Nephron progenitor cell (in vitro differentiated cells): ENCODE measurements at places on chromosomes 4 and X.

- DNase-seq: no peak
These were observed 247.2 kb upstream of the CENPE start for GRCh38 chr4:103445377-103445776.

GRCh38 chr4:8395504-8396296, 44.8 kb downstream of the ACOX3 start:
- DNase-seq: no peak

DNA sequence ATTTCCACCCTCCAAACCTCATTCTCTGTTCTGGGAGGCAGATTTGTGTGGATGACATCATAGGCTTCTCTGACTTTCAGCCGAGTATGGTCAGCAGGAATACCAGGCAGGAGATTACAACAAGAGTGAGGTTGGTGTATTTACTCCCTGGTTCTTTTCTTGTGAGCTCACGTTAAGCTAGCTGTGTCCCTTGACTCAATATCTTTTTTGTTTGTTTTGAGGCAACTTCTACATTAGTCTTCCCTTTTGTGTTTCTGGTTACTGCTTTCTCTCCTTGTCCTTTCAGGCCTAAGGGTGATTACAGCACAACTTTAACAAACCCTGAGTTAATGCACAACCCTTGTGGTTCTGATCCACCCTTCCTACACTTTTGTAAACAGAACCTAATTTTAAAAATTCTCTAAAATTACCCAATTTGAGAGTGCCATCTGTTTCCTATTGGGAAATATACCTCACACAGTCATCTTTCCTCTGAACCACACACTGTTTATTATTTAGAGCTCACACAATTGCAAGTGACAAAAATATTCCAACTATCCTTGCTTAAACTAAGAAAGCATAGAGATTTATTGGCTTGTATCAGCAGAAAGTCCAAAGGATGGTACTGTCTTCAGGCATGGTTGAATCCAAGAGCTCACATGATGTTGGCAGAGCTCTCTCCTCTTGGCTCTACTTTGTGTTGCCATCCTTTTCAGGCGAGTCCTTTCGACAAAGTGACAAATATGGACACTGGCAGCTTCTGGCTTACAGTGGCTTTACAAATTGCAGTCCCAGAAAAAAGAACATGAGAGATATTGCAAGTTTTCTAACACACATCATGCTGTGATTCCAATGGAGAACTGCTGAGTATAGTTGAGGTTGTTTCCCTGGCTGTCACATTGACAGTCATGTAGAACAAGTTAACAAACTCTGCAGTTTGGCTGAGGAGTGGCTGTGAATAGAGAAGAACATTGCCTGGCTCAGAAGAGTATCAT, 150.5 kb upstream of the DDIT4L start:
- no peak for DNase-seq

DNA sequence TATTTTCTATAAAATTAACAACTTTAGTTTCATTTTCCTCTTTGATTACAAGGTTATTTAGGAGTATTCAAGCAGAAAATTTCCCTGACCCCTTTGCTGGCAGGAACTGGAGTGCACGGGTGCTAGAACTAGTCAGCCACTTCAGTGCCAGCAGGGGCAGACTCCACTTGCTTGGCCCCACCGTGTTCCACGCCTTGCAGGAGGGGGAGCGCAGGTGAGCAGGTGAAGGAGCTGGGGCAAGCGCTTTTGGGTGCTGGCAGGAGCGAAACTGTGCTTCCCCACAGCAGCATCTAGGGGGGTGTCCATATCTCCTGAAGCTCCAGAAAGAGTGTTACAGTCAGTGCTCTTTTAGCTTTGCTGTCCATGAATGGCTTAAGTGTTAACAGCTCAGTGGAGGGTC, 45.5 kb downstream of the MID2 start:
- no peak for DNase-seq

DNA sequence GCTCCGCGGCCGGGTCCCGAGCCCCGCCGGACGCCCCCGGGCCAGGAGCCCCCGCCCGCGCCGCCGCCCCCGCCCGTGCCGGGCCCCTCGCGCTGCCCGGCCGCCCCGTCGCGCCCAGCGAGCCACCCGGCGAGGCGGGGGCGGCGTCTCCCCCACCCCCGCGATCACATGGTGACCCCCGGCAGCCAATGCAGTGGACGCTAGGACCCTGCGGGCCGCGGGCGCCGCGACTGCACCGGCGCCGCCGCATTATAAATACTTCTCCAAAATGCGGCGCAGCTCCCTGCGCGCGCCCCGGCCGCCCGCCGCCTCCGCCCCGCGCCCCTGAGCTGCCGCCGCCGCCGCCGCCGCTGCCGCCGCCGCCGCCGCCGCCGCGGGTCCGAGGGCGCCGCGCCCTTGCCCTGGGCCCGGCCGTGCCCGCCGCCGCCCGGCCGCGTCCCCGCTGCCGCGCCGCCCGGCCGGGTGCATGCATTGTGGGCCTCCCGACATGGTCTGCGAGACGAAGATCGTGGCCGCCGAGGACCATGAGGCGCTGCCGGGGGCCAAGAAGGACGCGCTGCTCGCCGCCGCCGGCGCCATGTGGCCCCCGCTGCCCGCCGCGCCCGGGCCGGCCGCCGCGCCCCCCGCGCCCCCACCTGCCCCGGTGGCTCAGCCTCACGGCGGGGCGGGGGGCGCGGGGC, at the start of gene NAT8L:
NAT8L (plus strand) TSS at position 282 of the 680 bp plus-strand sequence; CDS start at position 467, 185 bp downstream.
- peak; percentile 62 for DNase-seq

- DNase-seq: no peak
These were observed 114.6 kb downstream of the ARHGAP6 start for GRCh38 chrX:11551151-11551550.

DNA sequence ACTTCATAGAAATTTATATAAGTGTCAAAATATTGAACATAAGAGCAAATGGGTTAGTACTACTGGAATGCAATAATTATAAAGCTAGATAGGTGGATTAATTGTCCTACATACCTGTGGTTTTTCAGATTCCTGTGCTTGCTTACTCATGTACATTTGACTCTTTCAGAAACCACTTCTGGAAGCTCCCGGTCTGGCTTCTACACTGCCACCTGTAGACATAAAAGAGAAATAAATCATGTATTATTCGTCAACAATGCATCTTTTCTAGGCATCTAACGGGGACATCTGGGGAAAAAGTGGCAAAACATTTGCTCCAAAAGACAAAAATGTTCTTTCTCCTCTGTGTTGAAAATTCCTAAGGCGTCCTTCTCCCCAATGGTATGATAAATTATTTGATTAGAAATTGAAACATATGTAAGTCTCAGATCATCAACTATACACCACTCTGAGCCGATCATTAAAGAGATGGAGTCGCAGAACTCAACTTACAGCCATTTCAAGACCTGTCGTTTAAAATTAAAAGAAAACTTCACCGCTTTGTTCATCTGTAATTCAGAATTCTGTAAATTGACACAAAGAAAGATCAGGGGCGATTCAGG, 648.7 kb upstream of the DIPK2B start:
- DNase-seq: no peak

GRCh38 chr4:14368391-14368790, 633.9 kb upstream of the CPEB2 start:
- DNase-seq: no peak

DNA sequence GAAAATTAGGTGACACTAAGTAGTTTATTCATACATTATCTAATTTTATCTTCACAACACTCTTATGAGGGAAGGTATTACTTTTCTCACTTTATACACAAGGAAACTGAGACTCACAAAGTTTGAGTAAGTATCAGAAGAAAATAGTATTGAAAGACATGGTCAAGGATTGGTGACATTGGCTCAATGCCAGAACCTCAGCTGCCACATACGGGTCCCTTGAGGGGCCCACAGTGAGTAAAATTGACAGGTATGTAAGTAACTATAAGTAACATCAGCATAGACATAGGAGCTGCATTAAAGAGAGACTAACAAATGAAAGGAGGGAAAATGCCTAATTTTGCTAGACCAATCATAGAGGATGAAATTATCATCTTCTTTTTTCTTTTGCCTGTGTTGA, 134.1 kb downstream of the COX18 start:
- DNase-seq: no peak

DNA sequence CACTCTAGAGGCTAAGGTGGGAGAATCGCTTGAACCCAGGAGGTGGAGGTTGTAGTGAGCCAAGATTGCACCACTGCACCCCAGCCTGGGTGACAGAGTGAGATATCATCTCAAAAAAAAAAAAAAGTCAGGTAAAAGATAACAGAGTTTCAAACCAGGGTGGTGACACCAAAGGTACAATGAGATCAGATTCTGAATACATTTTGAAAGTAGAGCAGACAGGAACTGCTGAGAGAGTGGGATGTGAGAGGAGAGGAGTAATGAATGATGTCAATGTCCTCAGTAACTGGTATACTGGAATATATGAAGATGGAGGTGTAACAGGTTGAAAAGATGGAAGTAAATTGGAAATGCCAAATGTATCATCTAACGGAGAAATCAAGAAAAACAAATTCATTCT, 135.6 kb downstream of the CAMK2D start:
- DNase-seq: no peak

DNA sequence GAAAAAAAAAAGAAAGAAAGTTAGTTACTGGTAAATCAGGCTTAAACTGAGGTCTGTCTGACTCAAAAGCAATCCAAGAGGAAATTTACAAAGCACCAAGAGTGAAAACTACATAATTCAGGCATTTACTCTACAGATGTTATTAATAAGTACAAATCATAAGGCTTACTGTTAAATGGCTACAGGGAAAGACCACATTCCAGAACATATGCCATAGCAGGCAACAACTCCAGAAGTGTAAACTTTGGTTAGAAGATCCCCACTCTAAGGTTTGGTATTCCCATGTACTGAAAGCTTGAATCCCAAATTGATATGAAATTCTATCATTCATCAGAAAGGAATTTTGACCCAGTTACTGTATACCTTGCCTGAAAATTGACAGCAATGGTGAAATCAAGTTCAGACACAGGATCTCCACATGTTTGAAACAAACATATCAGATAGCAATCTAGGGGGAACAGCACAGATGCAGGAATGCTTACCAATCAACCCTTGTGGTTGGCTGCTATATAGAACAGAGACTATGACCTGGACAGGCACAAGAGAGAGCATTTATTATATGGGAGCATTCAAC, 6.6 kb downstream of the USP26 start:
- no peak for DNase-seq

DNA sequence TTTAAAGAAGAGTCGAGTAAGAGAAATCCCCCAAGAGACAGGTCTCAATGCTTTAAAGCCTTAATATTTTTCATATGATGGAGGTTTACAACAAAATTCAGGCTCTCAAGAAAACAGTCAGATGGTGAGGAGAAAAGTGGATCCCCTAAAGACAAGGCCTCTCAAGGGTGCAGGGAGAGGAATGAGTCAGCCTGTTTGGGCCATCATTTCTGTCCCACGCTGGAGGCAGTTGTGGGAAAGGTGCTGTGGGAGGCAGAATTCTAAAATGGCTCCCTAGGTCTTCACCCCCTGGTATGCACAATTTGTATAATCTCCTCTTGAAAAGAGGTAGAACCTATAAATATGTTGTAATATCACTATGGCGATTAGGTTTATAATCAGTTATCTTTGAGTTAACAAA, 4.6 kb upstream of the TIFA start:
- no peak for DNase-seq

DNA sequence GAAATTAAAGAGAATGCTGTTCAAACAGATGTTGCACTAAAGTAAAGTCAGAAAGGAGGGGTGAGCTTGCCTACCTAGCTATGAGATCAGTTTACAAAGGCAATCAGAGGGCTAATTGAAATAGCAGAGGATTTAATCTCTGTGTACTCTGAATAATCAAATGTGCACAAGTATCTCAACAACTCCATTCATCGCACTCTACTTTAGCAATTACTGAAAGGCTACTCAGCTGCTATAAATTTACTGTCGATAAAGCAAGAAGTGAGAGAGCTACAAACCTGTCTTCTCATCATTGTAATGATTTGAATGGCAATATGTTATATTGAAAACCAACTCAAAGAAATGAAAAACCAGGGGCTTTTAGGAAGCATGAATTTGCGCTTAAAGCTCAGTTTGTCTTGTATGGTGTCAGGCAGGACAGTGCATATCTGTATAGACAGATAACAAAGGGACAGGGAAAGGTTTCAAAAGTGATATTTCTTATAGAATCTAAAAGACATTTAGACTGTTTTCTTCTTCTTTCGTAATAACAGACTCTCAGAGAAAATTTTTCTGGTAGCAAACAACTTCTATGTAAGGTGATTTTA, 34.8 kb downstream of the GC start:
- DNase-seq: no peak

DNA sequence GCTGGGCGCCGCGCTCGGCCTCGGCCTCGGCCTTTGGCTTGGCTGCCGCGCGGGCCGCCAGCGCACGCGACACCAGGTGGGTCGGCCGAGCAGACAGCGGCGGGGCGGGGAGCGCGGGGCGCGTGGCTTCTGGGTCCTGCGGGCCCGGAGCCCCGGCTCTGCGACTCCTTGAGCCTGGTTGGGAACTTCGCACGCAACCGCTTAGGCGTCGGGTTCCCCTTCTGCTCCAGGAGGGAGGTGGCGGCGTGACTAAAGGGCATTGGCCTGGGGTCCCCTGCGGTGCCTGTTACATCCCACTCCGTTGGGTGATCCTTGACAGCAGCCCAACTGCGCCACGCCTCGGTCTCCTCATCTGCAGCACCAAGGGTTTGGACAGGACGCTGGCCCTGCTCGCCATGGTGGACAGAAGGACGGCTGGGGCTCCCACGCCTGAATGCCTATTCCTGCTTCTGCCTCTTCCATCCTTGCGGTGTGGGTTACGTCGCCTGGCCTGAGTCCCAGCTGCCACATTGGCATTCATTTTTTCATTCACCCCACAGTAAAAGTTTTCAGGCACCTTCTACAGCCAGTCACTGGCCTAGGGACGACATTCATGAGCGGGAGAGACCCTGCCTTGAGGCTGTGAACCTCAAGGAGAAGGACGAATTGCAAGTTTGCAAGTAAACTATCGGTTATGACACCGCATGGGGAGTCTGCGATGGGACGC, 631 bp downstream of the EVC start:
- DNase-seq: peak; percentile 59

GRCh38 chr4:81472281-81473182, 825 bp upstream of the RASGEF1B start:
- peak; percentile 23 for DNase-seq

DNA sequence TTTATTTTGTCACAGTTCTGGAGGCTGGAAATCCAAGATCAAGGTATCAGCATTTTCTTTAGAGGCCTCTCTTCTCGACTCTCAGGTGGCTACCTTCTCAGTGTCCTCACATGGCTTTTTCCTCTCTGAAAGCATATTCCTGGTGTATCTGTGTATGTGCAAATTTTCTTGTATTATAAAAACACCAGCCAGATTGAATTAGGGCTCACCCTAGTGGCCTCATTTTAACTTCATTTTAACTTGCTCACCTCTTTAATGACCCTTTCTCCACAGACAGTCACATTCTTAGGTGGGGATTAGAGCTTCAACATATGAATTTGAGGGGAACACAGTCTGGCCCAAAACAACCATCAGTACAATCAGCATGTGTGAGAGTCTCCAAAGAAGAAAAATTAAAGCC, 542.4 kb upstream of the FAM241A start:
- no peak for DNase-seq

DNA sequence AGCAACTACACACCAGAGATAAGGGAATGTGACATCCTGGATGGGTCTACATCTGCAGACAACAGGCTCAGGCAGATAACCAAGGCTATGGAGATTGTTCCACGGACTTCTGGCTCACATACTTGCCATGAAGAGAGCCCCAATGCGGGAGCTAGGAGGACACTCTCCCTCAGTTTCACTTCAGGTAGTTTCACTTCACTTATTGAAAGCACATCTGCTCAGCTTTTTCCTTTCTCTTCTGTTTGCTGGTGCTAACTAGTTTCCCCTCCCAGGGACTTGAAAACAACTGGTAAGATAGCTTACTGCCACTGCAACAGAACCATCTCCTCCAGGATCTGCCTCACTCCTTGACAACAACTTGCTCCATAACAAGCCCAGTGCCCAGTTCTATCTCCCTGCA, 1.4 kb upstream of the CT47C1 start:
- DNase-seq: no peak

GRCh38 chr4:48558819-48559218, 68.8 kb downstream of the ZAR1 start:
- DNase-seq: no peak
